ENCODE measurements at places on chromosomes 13 and 19.

DNA sequence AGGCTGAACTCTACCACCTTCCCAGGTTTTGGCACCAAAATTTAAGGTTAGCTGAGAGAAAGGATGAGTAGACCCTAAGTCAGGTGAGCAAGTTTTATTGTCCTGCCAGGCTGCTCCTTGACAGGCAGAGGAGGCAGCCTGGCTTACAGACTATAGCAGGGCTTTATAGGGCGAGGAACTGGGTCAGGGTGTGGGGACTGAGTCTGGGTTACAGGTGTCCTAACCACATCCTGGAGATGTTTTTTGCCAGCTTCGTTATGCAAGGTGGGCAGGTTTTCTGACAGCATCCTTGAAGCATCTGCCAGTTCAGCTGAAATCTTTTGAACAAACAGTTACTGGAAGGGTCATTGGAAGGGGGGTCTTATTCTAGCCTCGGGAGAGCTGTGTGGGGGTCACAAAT is 905.7 kb upstream of the SLITRK5 start:
- H3K4me1 ChIP-seq, result no peaks in the 10 kb centered on the region
- H3K4me3 ChIP-seq, result no peak overlapping the region
- no peak overlapping the region for H3K27ac ChIP-seq
- H3K27me3 ChIP-seq, result no peaks in the 10 kb centered on the region
- DNase-seq, result no peak

GRCh38 chr13:112324116-112324515 is 52.0 kb upstream of the SPACA7 start:
- no peak for DNase-seq
- peaks cover 17% of the 10 kb centered on the region for H3K36me3 ChIP-seq
- no peak overlapping the region for H3K27ac ChIP-seq
- no peak overlapping the region for H3K4me3 ChIP-seq
- H3K27me3 ChIP-seq, result no peaks in the 10 kb centered on the region

- peak overlapping the region; percentile 93 for H3K27ac ChIP-seq
- DNase-seq, result peak; percentile 77
- no peak overlapping the region for H3K4me3 ChIP-seq
- no peaks in the 10 kb centered on the region for H3K36me3 ChIP-seq
- no peaks in the 10 kb centered on the region for H3K27me3 ChIP-seq
Measured at GRCh38 chr13:30872685-30873461, 33.2 kb upstream of the MEDAG start.

- H3K4me1 ChIP-seq, result peaks cover 6% of the 10 kb centered on the region
- no peak overlapping the region for H3K4me3 ChIP-seq
- H3K27me3 ChIP-seq, result peaks cover 8% of the 10 kb centered on the region
- DNase-seq, result no peak
- H3K36me3 ChIP-seq, result no peaks in the 10 kb centered on the region
Measured at GRCh38 chr13:114145256-114145655, 12.8 kb upstream of the RASA3 start.

- no peak for DNase-seq
- peaks cover 3% of the 10 kb centered on the region for H3K4me1 ChIP-seq
- peaks cover 55% of the 10 kb centered on the region for H3K36me3 ChIP-seq
- no peak overlapping the region for H3K27ac ChIP-seq
Measured at GRCh38 chr19:14412996-14413692, 6.0 kb downstream of the DDX39A start.

- H3K4me1 ChIP-seq, result peaks cover 10% of the 10 kb centered on the region
- no peaks in the 10 kb centered on the region for H3K36me3 ChIP-seq
- H3K27me3 ChIP-seq, result no peaks in the 10 kb centered on the region
- H3K4me3 ChIP-seq, result no peak overlapping the region
- no peak for DNase-seq
Measured at GRCh38 chr13:100440751-100441425, 147.7 kb downstream of the GGACT start.

- peaks cover 12% of the 10 kb centered on the region for H3K4me1 ChIP-seq
- DNase-seq, result no peak
- H3K4me3 ChIP-seq, result peak overlapping the region; percentile 96
- H3K27ac ChIP-seq, result no peak overlapping the region
- no peaks in the 10 kb centered on the region for H3K36me3 ChIP-seq
Measured at GRCh38 chr13:106534639-106535551, 567 bp downstream of the EFNB2 start.

GRCh38 chr19:40280608-40281221 is 4.4 kb downstream of the AKT2 start:
- peaks cover 7% of the 10 kb centered on the region for H3K4me1 ChIP-seq
- H3K27me3 ChIP-seq, result no peaks in the 10 kb centered on the region
- H3K36me3 ChIP-seq, result peaks cover 4% of the 10 kb centered on the region
- no peak overlapping the region for H3K27ac ChIP-seq
- H3K4me3 ChIP-seq, result no peak overlapping the region

GRCh38 chr13:74847966-74848365 is 634.0 kb downstream of the TBC1D4 start:
- no peak overlapping the region for H3K27ac ChIP-seq
- no peak overlapping the region for H3K4me3 ChIP-seq
- DNase-seq, result no peak
- no peaks in the 10 kb centered on the region for H3K36me3 ChIP-seq
- no peaks in the 10 kb centered on the region for H3K4me1 ChIP-seq
- no peaks in the 10 kb centered on the region for H3K27me3 ChIP-seq

DNA sequence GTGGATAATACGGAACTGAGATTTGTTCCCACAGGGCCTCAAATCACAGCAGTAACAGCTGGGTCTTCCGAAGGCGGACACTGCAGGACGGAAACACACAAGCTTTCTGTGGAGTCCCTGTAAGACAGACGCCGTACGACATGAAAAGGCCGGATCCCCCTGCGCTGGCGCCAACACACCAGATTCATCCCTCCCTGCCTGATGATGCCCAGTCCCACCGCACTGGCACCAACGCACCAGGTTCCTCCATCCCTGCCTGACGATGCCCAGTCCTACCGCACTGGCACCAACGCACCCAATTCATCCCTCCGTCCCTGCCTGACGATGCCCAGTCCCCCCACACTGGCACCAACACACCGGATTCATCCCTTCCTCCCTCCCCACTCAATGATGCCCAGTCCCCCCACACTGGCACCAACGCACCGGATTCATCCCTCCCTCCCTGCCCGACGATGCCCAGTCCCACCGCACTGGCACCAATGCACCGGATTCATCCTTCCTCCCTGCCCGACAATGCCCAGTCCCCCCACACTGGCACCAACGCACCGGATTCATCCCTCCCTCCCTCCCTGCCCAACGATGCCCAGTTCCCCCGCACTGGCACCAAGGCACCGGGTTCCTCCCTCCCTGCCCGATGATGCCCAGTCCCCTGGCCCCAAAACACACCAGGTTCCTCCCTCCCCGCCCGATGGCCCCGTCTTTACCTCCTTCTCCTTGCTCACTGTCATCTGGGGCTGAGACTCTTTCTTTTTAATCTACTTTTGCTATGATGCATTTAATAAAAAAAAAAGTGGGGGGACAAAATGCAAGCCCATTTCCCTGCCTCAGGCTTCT is 55.1 kb downstream of the RASA3 start:
- H3K27me3 ChIP-seq, result no peaks in the 10 kb centered on the region
- no peak overlapping the region for H3K27ac ChIP-seq
- peaks cover 43% of the 10 kb centered on the region for H3K4me1 ChIP-seq
- no peak for DNase-seq
- no peak overlapping the region for H3K4me3 ChIP-seq

DNA sequence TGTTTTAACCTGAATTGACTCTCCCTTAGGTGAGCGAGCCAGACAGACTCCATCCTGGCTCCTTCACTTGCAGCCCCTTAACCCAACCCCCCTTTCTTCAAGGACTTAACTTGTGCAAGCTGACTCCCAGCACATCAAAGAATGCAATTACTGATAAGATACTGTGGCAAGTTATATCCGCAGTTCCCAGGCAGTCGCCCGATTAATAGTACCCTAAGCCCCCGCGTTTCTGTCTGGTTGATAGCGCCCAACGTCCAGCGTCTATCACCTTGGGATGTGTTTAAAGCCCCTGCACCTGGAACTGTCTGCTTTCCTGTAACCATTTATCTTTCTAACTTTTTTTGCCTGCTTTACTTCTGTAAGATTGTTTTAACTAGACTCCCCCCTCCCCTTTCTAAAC is 6.2 kb downstream of the HSD17B14 start:
- DNase-seq, result no peak
- no peak overlapping the region for H3K27ac ChIP-seq

- H3K36me3 ChIP-seq, result no peaks in the 10 kb centered on the region
- no peaks in the 10 kb centered on the region for H3K27me3 ChIP-seq
- no peaks in the 10 kb centered on the region for H3K4me1 ChIP-seq
Measured at GRCh38 chr13:106197496-106197895, 338.0 kb downstream of the EFNB2 start.

DNA sequence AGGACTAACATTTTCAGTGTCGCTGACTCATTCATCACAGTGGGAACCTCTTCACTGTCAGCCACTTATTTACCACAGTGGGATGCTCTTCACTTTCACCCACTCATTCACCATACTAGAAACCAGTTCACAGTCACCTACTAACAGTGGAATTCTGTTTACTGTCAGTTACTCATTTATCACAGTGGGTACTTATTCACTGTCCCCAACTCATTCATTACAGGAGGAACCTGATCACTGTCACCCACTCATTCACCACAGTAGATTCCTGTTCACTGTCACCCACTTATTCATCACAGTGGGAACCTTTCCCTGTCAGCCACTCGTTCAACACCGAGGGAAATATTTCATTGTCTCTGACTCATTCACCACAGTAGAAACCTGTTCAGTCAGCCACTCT is 10.1 kb upstream of the ZNF85 start:
- no peak overlapping the region for H3K4me3 ChIP-seq
- H3K27me3 ChIP-seq, result no peaks in the 10 kb centered on the region

DNA sequence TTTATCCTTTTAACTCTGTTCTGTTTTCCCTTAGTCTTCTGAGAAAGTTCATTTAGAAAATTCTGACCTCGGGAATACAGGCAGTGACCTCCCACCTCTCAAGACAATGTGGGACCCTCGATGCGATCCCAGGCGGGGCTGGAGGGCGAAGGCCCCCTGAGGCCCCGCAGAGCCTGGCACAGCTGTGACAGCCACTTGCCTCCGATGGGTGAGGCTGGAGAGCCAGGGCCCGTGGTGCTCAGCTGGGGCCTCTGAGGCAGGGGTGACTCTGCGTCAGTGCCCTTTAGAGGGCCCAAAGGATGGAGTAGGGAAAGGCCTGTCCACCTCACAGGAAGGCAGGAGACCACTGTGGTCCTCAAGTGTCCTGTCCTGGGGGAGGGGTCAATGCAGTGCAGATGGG is 10.3 kb downstream of the GJA3 start:
- no peak for DNase-seq
- no peak overlapping the region for H3K4me3 ChIP-seq
- H3K27me3 ChIP-seq, result peaks cover 44% of the 10 kb centered on the region
- H3K36me3 ChIP-seq, result no peaks in the 10 kb centered on the region

- peak; percentile 49 for DNase-seq
- no peak overlapping the region for H3K4me3 ChIP-seq
- no peaks in the 10 kb centered on the region for H3K36me3 ChIP-seq
- peak overlapping the region; percentile 88 for H3K27ac ChIP-seq
- H3K4me1 ChIP-seq, result peaks cover 27% of the 10 kb centered on the region
- H3K27me3 ChIP-seq, result no peaks in the 10 kb centered on the region
Measured at GRCh38 chr13:94829185-94829836, 117.0 kb upstream of the SOX21 start.

- peak overlapping the region; percentile 98 for H3K4me3 ChIP-seq
- H3K27ac ChIP-seq, result no peak overlapping the region
- peaks cover 35% of the 10 kb centered on the region for H3K36me3 ChIP-seq
- no peaks in the 10 kb centered on the region for H3K27me3 ChIP-seq
Measured at GRCh38 chr19:1567848-1568227, 287 bp downstream of the MEX3D start.

GRCh38 chr19:49869009-49869483 is 1.7 kb upstream of the PNKP start:
- H3K27me3 ChIP-seq, result no peaks in the 10 kb centered on the region
- peaks cover 17% of the 10 kb centered on the region for H3K4me1 ChIP-seq
- peak overlapping the region; percentile 34 for H3K4me3 ChIP-seq
- DNase-seq, result no peak
- H3K27ac ChIP-seq, result peak overlapping the region; percentile 85

- DNase-seq, result no peak
- no peaks in the 10 kb centered on the region for H3K4me1 ChIP-seq
- H3K27ac ChIP-seq, result no peak overlapping the region
- H3K27me3 ChIP-seq, result no peaks in the 10 kb centered on the region
- no peak overlapping the region for H3K4me3 ChIP-seq
- H3K36me3 ChIP-seq, result no peaks in the 10 kb centered on the region
Measured at GRCh38 chr13:29901710-29902631, 51.6 kb upstream of the UBL3 start.

- H3K36me3 ChIP-seq, result no peaks in the 10 kb centered on the region
- no peak overlapping the region for H3K27ac ChIP-seq
- DNase-seq, result peak; percentile 69
- peaks cover 1% of the 10 kb centered on the region for H3K4me1 ChIP-seq
- no peaks in the 10 kb centered on the region for H3K27me3 ChIP-seq
Measured at GRCh38 chr19:47284324-47284899, 9.7 kb downstream of the INAFM1 start.

DNA sequence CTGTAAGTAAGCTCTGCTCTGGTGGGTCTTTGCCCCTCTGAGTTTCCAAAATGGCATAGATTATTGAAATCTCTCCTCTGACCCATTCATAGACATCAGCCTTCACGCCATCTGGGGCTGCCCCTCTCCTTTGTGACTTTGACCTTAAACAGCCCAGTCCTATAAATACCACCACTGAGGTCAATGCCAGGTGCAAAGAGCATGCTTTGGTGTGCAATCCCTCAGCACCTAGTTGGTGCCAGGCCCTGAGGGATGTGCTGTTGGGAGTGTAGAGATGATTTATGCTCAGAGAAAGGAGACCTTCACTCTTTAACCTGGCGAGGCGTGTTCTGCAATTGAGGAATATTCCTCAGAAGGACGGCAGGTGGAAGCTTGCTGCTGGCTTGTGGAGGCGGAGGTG is 121.7 kb upstream of the TSHZ3 start:
- H3K4me1 ChIP-seq, result no peaks in the 10 kb centered on the region
- H3K27ac ChIP-seq, result no peak overlapping the region
- H3K4me3 ChIP-seq, result no peak overlapping the region
- H3K27me3 ChIP-seq, result no peaks in the 10 kb centered on the region

GRCh38 chr19:44112802-44113137 is 429 bp upstream of the ZNF225 start:
- peak overlapping the region; percentile 53 for H3K27ac ChIP-seq
- H3K27me3 ChIP-seq, result no peaks in the 10 kb centered on the region
- H3K36me3 ChIP-seq, result peaks cover 42% of the 10 kb centered on the region

GRCh38 chr19:28330831-28331230 is 882.1 kb downstream of the UQCRFS1 start:
- no peak overlapping the region for H3K27ac ChIP-seq
- H3K4me1 ChIP-seq, result no peaks in the 10 kb centered on the region
- H3K4me3 ChIP-seq, result no peak overlapping the region
- DNase-seq, result no peak
- no peaks in the 10 kb centered on the region for H3K27me3 ChIP-seq
- H3K36me3 ChIP-seq, result no peaks in the 10 kb centered on the region

GRCh38 chr13:108728370-108728769 is 99.0 kb downstream of the MYO16 start:
- H3K4me3 ChIP-seq, result no peak overlapping the region
- no peaks in the 10 kb centered on the region for H3K4me1 ChIP-seq
- H3K36me3 ChIP-seq, result no peaks in the 10 kb centered on the region
- no peaks in the 10 kb centered on the region for H3K27me3 ChIP-seq
- H3K27ac ChIP-seq, result no peak overlapping the region

All from neuronal stem cell (in vitro differentiated cells).